B cell (primary cell): ENCODE measurements at places on chromosomes 3 and 15. TPM values are rescaled to one million over a fixed set of nuclear protein-coding genes. Genes with fewer than 3 reads are reported as not detected.

CYB561D2 gene
- 58.6 and 78.9 TPM in 2 replicates for polyA plus RNA-seq

XIRP1 gene
- not detected in 2 replicates for polyA plus RNA-seq

HRG gene
- not detected in 2 replicates for polyA plus RNA-seq

EPHA3 gene
- polyA plus RNA-seq: 0.01 TPM in 1 of 2 replicates, not detected in the other

PLXNB1 gene
- polyA plus RNA-seq: 0.95 and 1.6 TPM in 2 replicates

DNA sequence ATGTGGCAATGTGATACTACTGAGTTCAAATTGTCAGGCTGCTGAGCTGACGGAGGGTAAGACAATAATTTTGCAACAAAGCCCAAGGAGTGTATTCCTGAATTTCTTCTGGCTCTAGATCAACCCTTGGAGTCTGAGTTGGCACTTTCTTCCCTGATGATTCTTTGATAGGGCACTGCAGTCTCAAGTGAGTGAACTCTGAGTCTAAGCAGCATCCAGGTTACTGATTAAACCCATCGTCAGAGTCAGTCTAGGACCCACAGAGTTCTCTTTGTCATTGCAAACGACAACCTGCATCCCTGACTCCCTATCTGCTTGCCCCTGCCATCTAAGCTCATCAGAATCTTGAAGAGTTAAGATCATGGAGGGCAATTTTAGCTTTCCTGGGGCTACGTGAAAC lies 58.6 kb downstream of the MME start:
- H3K4me1 ChIP-seq: no peaks in the 10 kb centered on the region
- no peak overlapping the region for H3K27ac ChIP-seq
- DNase-seq: no peak
- H3K36me3 ChIP-seq: no peaks in the 10 kb centered on the region
- H3K4me3 ChIP-seq: no peak overlapping the region

- no peak for DNase-seq
- no peaks in the 10 kb centered on the region for H3K36me3 ChIP-seq
- no peak overlapping the region for H3K4me3 ChIP-seq
- no peak overlapping the region for H3K27ac ChIP-seq
- H3K27me3 ChIP-seq: no peaks in the 10 kb centered on the region
Measured at GRCh38 chr3:86887876-86888275, 103.1 kb downstream of the VGLL3 start.

DNA sequence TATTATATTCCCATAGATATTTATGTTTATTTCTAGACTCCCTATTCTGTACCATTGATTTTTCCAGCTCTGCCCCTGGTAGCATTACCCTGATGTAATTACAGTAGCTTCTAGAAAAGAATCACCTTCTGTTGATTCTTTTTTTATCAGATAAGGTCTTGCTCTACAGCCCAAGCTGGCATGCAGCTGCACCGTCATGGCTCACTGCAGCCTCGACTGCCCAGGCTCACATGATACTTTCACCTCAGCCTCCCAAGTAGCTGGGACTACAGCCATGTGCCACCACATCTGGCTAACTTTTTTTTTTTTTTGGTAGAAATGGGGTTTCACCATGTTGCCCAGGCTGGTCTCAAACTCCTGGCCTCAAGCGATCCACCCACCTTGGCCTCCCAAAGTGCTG lies 41.8 kb downstream of the SLC24A1 start:
- H3K4me3 ChIP-seq: no peak overlapping the region
- DNase-seq: peak; percentile 73
- no peaks in the 10 kb centered on the region for H3K27me3 ChIP-seq
- H3K4me1 ChIP-seq: peaks cover 11% of the 10 kb centered on the region
- peaks cover 84% of the 10 kb centered on the region for H3K36me3 ChIP-seq
- H3K27ac ChIP-seq: peak overlapping the region; percentile 52

GRCh38 chr3:138670407-138670806 lies 61.8 kb downstream of the FAIM start:
- H3K4me1 ChIP-seq: no peaks in the 10 kb centered on the region
- no peaks in the 10 kb centered on the region for H3K27me3 ChIP-seq
- DNase-seq: no peak
- H3K36me3 ChIP-seq: peaks cover 6% of the 10 kb centered on the region
- H3K27ac ChIP-seq: no peak overlapping the region
- H3K4me3 ChIP-seq: no peak overlapping the region

DNA sequence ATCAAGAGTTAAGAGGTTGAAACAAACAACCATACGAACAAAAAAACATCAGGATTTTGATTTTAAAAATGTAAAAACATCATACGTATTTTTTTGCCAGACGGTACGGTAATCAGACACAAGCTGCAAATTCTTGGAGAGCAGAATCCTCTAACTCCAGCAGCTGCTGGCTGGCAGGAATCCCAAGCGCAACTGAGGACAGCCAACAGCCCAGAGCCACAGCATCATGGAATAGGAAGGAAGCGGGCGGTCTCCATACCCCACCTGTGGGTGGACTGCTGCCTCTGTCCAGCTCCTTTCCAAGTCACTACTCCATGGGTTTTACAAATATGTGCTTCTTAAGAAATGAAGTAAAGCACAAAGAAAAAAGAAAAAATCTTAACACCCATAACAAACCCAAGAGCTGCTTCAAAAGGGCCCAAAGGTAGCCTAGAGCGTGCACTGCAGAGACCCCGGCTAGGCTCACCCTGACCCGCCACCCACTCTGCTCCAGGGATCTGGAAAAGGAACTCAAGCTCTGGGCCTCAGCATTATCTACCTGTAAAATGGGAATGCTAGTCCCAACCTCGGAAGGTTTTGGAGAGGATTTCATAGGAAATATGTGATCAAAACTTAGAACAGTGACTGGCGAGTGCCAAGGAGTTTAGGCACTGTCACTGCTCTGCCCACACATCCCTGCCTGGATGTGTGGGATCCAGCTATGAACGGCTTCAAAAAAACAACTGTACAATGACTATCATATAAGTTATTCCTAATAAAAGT lies 33.4 kb downstream of the ZXDC start:
- H3K4me3 ChIP-seq: no peak overlapping the region
- no peaks in the 10 kb centered on the region for H3K4me1 ChIP-seq

DNA sequence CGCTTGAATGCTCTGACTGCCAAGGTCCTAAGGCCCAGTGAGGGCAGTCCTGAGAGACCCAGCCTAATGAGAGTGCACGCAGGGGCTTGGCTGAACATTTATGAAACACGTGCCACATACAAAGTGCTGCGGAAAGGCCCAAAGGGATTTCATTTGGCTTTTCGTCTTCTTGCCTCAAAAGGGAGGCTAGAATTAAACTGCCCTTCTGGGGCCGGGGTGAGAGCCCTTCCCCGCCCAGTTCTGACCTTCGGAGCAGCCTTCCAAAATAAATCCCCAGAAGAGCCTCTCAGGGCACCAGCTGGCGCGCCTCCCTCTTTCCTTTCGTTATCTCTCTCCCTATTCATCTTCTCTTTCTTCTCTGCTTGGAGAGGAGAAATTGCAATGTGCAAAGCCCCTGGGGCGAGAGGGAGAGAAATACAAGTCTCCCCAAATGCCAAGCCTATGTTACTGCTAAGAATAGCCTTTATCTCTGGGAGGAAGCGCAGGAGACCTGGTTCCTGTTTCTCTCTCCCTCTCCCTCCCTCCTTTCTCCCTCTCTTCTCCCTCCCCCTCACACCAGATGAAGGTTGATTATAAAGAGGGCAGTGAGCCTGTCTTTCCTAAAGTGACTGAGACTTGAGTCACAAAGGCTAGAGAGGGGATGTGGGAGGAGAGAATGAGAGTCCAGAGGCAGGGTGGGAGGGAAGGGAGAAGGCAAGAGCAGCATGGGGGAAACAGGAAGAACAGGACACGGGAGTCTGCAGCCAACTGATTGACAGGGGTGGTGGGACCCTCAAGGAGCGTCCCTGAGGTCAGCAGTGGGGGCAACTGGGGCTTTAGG lies 36.7 kb upstream of the NDUFB4 start:
- no peaks in the 10 kb centered on the region for H3K36me3 ChIP-seq
- peaks cover 12% of the 10 kb centered on the region for H3K4me1 ChIP-seq
- H3K27me3 ChIP-seq: peaks cover 11% of the 10 kb centered on the region
- H3K27ac ChIP-seq: peak overlapping the region; percentile 62
- H3K4me3 ChIP-seq: peak overlapping the region; percentile 64
- no peak for DNase-seq

DNA sequence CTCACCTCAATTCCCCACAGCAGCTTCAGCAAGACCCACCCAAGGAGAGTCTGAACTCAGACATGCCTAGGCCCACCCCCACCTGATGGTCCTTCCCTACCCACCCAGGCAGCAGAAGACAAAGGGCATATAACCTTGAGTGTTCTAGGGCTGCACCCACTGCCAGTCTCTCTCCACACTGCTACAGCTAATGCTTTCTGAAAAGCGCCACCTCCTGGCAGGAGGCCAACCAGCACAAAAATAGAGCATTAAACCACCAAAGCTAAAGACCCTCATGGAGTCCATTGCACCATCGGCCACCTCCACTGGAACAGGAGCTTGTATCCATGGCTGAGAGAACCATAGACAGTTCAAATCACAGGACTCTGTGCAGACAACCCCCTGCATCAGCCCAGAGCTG lies 11.3 kb upstream of the RPL39L start:
- no peaks in the 10 kb centered on the region for H3K4me1 ChIP-seq
- no peaks in the 10 kb centered on the region for H3K27me3 ChIP-seq
- H3K27ac ChIP-seq: no peak overlapping the region
- H3K36me3 ChIP-seq: no peaks in the 10 kb centered on the region
- DNase-seq: peak; percentile 70
- no peak overlapping the region for H3K4me3 ChIP-seq

DNA sequence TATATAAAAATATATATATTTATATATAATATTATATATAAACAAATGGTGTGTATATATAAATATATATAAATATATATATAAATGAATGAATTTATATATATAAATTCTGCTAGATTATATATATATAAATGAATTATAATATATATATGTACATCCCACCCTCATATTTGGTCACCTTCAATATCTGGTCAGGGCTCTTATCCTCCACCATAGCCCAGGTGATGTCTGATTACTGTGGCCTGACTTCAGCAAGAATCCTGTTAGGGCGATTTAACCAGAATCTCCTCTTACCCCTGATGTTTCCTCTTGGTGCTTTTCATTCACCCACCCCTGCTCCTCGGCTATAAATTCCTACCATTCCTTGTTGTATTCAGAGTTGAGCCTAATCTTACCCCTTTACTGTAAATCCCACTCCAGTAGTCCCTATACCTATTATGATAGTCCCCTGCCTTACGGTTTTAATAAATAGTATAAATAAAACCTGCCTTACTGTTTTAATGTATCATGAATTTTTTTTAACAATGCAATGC lies 439.6 kb downstream of the PLOD2 start:
- H3K27me3 ChIP-seq: no peaks in the 10 kb centered on the region
- no peaks in the 10 kb centered on the region for H3K36me3 ChIP-seq
- DNase-seq: no peak
- H3K4me3 ChIP-seq: no peak overlapping the region
- H3K4me1 ChIP-seq: no peaks in the 10 kb centered on the region

DNA sequence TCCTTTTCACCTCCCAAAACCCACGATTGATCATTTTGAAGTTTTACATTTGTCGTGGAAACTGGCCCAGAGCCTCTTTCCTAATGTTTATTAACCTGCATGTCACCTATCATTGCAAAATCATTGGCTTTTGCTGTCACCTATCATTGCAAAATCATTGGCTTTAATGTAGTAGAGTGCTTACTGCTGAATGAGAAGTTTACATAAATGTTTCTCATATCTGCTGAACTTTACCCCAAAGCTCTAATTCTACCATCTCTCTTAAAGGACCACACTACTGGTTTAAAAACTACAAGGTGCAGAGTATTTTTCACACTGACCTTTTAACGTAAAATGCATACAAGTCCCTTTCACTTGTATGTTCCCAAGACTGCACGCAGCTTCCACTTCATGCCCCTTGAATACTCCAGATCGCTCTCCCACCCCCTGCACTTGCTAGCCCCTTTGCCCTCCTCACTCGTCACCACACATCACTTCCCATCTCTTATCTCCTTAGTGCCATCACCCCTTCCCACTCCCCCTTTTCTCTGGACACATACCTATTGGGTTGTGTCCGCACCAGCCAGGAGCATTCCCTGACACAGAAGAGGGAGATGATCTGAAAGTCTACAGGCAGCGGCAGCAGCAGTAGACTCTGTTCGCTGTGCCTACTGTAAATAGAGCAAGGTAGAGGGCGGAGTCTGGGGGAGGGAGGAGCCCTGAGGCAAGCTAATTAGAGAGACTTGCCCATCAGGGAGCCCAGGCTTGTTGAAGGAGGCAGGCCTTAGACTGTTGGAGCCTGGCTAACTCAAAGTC lies 30.2 kb upstream of the ATOSA start:
- no peaks in the 10 kb centered on the region for H3K27me3 ChIP-seq
- H3K4me1 ChIP-seq: peaks cover 35% of the 10 kb centered on the region
- peak; percentile 73 for DNase-seq
- peak overlapping the region; percentile 87 for H3K27ac ChIP-seq
- H3K36me3 ChIP-seq: no peaks in the 10 kb centered on the region

DNA sequence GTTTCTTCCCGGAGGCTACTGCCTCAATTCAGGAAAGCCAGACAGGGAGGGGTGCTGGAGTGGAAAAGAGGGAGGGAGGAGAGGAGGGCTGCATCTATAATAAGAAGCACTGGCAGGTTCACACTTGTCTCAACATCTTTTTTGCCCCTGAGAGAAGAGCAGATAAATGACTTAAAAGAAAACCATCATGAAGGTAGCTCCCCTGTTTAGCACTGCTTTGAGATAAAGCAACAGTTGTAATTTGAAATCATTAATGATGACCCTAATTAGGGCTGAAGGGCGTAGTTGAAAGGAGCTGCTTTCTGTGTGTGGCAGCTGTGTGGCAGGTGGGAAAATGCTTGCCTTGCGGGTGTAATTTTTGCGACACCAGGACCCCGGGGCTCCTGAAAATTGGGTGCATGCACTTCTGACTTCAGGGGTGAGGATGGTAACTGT lies 222.8 kb upstream of the IL12A start:
- no peaks in the 10 kb centered on the region for H3K36me3 ChIP-seq
- H3K4me3 ChIP-seq: no peak overlapping the region
- H3K27ac ChIP-seq: no peak overlapping the region
- no peak for DNase-seq
- H3K27me3 ChIP-seq: peaks cover 8% of the 10 kb centered on the region

- no peaks in the 10 kb centered on the region for H3K27me3 ChIP-seq
- peak overlapping the region; percentile 79 for H3K27ac ChIP-seq
- peak; percentile 78 for DNase-seq
- H3K4me3 ChIP-seq: no peak overlapping the region
- no peaks in the 10 kb centered on the region for H3K36me3 ChIP-seq
Measured at GRCh38 chr3:150599611-150600297, 3.4 kb upstream of the SELENOT start.

DNA sequence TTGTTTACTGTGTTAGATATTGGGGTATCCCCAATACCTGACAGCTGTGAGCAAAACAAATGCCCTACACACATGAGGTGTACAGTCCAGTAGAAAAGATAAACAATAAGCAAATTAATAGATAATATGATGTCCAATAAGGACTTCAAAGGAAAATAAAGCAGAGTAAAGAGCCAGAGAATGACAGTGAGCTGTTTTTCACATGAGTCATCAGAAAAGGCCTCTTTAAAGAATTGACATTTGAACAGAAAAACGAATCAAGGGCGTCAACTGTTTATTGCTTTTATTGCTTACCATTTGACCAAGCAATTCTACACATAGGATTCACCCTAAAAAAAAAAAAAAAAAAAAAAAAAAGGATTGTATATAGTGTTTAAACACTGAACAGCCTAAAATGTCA lies 96.6 kb upstream of the FLNB start:
- no peak for DNase-seq
- no peaks in the 10 kb centered on the region for H3K27me3 ChIP-seq
- H3K36me3 ChIP-seq: peaks cover 21% of the 10 kb centered on the region
- no peak overlapping the region for H3K27ac ChIP-seq
- no peaks in the 10 kb centered on the region for H3K4me1 ChIP-seq
- H3K4me3 ChIP-seq: no peak overlapping the region

- H3K27me3 ChIP-seq: no peaks in the 10 kb centered on the region
- no peaks in the 10 kb centered on the region for H3K36me3 ChIP-seq
- no peaks in the 10 kb centered on the region for H3K4me1 ChIP-seq
- no peak for DNase-seq
- H3K4me3 ChIP-seq: no peak overlapping the region
Measured at GRCh38 chr15:45948181-45948621, 313.4 kb downstream of the SQOR start.
